ENCODE measurements at places on chromosomes 6 and 20. TPM values are rescaled to one million over a fixed set of nuclear protein-coding genes. Genes with fewer than 3 reads are reported as not detected.

TTBK1 gene
- total RNA-seq = 1.6 TPM

PDYN gene
- total RNA-seq = 0.59 TPM

HUS1B gene
- total RNA-seq = 0.96 TPM

TFAP2D gene
- not detected for total RNA-seq

C4A gene
- 4.3 TPM for total RNA-seq

NKAIN2 gene
- total RNA-seq = 0.29 TPM

ANKRD6 gene
- total RNA-seq = 5.4 TPM

CCN6 gene
- not detected for total RNA-seq

PDRG1 gene
- 32.2 TPM for total RNA-seq

EYS gene
- 0.11 TPM for total RNA-seq

Measured in H9 (cell line).